ENCODE measurements at places on chromosomes 16 and 17. TPM values are rescaled to one million over a fixed set of nuclear protein-coding genes. Genes with fewer than 3 reads are reported as not detected.
A peak's percentile ranks its signal among the peaks of the same experiment; 100 is the strongest.

- DNase-seq = no peak
Observed at GRCh38 chr16:14345512-14346115, 274.5 kb downstream of the MRTFB start.

PRSS33 gene
- polyA plus RNA-seq = 0.08 TPM

IGF2BP1 gene
- 0.06 TPM for polyA plus RNA-seq

MAP2K6 gene
- 2.2 TPM for polyA plus RNA-seq

ABCA9 gene
- 3.1 TPM for polyA plus RNA-seq

GRCh38 chr16:14489460-14489859 is 140.6 kb downstream of the PARN start:
- peak; percentile 40 for DNase-seq

CCL4L2 gene
- polyA plus RNA-seq = 4.5 TPM

KRT17 gene
- 27.3 TPM for polyA plus RNA-seq

DNA sequence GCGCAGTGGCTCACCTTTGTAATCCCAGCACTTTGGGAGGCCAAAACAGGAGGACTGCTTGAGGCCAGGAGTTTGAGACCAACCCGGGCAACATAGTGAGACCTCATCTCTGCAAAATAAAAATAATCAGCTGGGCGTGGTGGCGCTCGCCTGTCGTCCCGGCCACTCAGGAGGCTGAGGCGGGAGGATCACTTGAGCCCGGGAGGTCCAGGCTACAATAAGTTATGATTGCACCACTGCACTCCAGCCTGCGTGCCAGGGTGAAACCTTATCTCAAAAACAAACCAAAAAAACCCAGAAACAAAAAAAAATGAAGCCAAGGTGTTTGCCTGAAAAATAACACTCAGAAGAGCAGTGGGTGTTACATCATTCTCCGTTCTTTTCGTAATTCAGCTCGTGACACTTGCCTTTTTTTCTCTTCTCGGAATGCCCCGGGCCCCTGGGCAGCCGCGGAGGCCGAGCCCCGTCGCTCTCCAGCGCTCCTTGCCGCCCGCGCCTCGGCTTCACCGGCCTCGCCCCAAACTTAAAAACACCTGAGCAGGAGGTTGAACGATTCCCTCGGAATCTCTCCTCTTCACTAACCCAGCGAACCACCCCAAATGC is 17.0 kb downstream of the PRCD start:
- DNase-seq = no peak

- no peak for DNase-seq
Observed at GRCh38 chr17:46873941-46874645, 22.7 kb downstream of the WNT9B start.

GRCh38 chr17:57213180-57213825 is 43.0 kb upstream of the MSI2 start:
- no peak for DNase-seq

GRCh38 chr17:58755577-58756245 is at the start of gene PPM1E:
TSS of gene PPM1E (plus strand) at chr17:58755854.
- peak; percentile 81 for DNase-seq

PRRT2 gene
- 0.49 TPM for polyA plus RNA-seq

GRCh38 chr16:60127196-60127595 is 1393.1 kb upstream of the GOT2 start:
- peak; percentile 54 for DNase-seq

DNA sequence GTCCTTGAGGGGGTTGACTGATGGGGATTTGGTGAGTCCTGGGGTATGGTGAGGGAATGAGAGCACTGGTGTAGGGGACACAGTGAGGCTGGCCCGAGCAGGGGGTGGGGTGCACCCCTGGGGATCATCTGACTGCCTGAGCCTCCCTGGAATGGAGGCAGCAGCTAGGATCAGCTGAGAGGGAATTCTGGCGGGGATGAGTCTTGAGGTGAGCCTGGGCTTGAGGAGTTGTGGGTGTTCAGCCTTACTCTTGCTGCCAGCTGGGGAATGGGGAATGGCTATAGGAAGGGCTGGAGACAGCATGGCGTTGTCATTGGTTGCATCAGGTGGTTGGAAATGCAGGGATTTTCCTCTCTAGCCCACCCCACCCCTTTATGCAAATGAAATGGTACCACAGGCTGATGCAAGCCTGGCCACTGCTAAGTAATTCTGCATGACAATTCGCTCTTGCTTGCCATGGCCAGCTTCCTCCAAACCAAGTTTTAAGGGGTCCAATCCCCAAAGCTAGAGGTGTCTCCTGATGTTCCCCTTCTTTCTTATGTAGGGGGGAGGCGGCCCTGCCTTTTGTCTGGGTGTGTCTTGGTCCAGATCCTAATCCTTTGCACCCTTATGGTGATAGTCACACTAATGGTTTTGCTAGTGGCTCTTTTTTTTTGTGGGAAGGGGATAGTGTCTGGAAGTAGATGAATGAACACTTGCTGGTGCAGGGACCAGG is 7.5 kb downstream of the NFE2L1 start:
- no peak for DNase-seq

- DNase-seq = peak; percentile 68
Observed at GRCh38 chr17:82804442-82805191, 35.2 kb downstream of the ZNF750 start.

DNA sequence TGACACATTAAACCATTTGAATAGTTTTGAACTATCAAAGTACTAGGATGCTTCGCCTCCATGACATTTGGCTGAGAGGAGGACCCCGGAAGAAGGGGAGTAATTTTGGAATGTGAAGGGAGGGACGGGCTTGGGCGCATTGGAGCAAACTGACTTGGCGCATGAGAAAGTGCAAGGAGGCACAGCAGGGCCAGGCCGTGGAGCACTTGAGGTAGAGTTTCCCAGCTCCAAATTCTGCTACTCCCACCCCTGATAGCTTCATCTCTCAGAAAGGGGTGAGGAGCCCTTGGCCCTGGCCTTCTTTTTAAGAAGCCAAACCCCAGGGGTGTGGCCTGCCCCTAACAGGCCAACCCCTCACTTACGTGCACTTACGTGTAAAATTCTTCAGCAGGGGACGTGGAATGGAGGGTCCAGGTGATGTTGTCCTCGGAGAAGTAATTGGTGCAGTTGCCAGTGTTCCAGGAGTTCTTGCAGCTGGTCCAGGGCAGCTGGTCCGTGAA is 17.7 kb downstream of the SLC6A4 start:
- no peak for DNase-seq

- no peak for DNase-seq
Observed at GRCh38 chr16:23597003-23597756, 1.1 kb upstream of the NDUFAB1 start.

DNA sequence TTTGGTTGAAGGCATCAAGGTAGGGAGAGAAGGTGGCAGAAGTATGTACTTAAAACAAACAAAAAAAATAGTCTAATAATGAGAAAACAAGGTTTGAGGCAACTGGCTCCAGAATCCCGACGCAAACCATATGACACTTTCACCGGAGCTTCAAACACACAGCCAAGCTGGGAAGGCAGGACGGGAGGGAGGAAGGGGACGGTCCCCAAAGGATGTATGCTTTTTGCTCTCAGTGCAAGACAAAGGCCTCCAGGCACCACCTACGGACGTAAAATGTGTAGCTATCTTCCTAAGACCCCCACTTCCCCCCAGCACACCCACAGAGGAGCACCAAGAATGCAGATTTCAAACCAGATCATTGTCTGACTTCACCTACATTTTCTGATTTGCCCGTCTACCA is 102.3 kb downstream of the ZFHX3 start:
- DNase-seq = no peak

DNA sequence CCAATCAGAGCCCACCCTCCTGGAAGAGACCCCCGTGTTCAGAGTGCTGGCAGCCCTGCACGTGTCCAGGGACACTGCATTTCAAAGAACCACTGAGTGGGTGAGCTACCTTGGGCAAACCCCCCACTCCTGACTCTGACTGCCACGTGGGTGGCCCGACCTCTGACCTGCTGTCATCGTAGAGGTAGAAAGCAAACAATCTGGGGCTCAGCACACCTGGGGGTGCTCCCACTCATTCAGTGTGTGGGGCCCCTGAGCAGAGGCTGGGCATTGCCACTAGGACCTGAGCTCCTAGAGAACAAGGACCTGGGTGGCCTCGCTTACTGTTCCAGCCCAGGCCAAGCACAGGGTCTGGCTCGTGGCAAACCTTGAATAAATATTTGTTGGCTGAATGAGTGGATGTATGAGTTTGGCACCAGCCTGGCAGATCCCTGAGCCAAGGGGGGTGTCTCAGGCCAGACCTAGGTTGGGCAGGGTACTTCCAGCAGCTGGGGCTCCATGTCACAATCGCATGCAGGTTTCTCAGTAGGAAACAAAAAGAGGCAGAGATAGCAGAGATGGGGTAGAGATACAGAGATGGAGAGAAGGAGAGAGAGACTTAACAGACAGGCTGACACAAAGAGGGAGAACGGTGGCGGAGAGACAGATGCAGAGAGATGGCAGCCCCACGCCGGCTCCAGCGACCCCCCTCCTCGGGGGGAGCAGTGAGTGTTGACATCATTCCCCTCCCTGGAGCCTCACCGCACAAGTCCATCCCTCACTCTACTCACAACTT is 5.4 kb upstream of the DRC7 start:
- DNase-seq = no peak

KRT12 gene
- polyA plus RNA-seq = not detected

GRCh38 chr17:66562119-66562518 is 259.7 kb downstream of the PRKCA start:
- no peak for DNase-seq

DNA sequence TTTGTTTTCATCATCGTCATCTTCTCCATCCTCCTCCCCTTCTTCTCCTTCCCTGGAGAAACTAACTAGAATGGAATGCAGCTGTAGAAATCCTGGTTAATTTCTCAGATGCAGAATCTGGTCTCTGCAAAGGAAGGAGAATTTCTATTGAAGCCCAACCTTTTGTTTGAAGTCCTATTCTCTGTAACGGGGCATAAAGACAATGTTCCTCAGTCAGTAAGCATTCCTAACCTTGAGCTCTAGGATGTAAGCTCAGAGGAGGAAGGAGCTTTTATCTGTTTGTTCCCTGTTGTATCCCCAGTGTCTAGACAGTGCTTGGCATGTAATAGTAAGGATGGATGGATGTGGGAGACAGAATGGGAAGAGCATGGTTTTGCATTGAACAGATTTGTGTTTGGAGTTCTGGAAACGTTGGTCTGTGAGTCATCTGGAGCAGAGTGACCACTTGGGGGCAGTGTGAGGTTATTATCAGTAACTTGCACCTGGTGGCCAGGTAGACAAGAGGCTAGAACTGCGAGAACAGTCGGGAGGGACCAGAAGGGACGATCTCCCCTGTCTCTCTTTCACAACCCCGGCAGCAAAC is 363.7 kb downstream of the SNX29 start:
- DNase-seq = peak; percentile 17

CCL7 gene
- 44.9 TPM for polyA plus RNA-seq

DNA sequence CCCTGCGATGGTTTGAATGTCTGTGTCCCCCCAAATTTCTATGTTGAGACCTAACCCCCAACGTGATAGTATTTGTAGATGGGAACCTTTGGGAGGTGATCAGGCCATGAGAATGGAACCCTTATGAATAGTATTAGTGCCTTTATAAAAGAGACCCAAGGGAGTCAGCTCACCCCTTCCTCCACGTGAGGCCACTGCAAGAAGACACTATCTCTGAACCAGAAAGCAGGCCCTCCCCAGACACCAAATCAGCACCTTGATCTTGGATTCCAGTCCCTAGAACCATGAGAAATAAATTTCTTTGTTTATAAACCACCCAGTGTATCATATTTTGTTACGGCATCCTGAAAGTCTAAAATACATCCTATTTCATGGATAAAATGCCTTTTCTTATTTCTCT is 64.4 kb upstream of the LRRC37A3 start:
- DNase-seq = no peak

TPSB2 gene
- 91.5 TPM for polyA plus RNA-seq

GRCh38 chr17:19933221-19933620 is 44.4 kb downstream of the AKAP10 start:
- no peak for DNase-seq
